ENCODE measurements at places on chromosomes 16 and 17.

DNA sequence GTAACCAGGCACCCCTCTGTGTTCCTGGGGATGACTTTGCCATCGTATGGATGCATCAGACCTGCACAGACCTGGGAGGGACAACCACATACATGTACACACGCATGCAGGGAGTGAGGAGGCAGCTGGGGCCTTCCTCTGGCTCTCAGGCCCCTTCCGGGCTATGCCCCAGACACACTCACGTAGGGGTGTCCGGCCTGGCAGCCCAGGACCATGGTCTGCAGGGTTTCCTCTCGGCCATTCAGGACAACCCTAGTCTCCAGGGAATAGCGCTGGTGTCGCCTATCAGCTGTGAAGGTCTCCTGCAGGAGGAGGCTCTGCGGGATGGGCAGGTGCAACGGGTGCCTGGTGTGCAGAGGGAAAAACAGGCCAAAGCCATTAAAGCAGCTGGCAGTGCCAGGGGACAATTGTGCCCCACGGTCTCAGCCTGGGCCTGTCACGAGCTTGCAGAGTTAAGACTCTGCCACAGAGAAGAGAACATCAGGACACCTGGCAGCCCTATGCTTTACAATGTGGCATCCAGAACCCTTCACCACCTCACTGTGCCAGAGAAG lies 101.4 kb downstream of the RMI2 start:
- DNase-seq = no peak

- no peak for DNase-seq
These were observed 24.8 kb downstream of the MAP1LC3B start for GRCh38 chr16:87416826-87417527.

GRCh38 chr16:54236773-54237172 lies 49.8 kb downstream of the IRX3 start:
- DNase-seq = no peak

GRCh38 chr16:49440156-49441065 lies 66.8 kb downstream of the C16orf78 start:
- DNase-seq = no peak

GRCh38 chr17:77571155-77571981 lies 387.1 kb upstream of the TNRC6C start:
- DNase-seq = no peak

GRCh38 chr16:31141489-31142108 lies 6.1 kb upstream of the PRSS8 start:
- DNase-seq = no peak

DNA sequence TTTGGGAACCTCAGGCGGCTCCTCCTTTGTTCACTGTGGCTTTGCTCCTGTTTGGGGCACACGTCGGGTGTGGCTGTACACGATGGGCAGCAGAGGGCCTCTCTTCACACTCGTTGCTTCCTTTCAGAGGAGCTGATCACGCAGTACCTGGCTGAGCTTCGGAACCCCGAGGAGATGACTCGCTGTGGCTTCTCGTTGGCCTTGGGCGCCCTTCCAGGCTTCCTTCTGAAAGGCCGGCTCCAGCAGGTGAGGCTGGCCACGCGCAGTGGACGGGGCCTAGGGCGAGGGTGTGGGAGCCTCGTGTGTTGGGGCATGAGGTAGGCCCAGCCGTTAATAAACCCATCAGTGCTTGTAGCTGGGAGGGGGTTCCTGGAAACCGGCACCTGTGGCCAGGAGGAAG lies 85.0 kb upstream of the ZNF750 start:
- no peak for DNase-seq

GRCh38 chr16:84426804-84427203 lies 58.5 kb downstream of the ATP2C2 start:
- DNase-seq = no peak

GRCh38 chr16:30567160-30567990 lies 4.1 kb downstream of the ZNF688 start:
- peak; percentile 26 for DNase-seq

DNA sequence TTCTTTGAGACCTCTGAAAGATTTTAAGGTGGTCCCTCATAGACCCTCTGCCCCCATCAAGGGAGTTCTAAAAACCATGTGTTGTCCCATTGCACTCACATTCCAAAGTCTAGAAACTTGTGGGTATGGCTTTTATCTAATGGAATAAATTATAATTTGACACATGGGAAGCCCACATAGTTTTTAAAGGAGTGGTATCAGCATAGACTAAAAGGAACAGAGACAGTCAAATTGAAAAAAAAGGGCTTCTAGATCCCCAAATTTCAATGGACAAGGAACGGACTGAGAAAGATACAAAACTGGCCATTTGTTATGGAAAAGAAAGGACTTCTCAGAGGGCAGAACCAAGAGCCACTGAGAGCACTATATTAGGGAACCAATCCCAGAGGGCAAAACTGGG lies 48.7 kb upstream of the ICAM2 start:
- no peak for DNase-seq

DNA sequence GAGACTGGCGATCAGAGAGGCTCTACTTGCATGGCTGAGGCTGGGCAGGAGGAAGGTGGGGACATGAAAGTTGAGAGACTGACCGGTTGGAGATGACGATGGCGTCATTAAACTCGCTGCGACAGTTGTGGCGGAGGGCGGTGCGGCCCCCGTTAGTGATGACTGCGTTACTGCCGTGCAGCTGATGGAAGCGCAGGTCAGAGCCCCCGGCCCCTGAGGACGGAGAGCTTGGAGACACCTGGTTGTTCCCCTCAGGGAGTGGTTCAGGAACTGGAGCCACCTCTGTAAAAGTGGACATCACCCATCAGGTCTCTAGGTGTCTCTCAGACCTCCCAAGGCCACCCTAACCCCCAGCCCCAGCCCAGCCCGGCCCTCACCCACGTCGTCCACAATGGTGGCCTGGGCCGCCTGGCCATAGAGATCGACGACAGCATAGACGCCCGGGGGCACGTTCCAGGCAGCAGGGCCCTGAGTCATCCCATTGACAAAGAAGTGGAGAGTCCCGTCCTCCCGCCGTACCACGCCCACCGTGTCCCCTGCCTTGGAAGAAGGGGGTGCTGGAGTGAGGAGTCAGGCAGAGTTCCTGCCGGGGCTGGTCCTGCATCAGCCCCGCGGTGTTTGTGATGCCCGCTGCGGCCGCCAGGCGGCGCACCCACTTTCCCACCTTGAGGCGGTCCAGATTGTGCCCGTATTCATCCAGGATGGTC lies 5.3 kb downstream of the NEURL4 start:
- DNase-seq = peak; percentile 57

DNA sequence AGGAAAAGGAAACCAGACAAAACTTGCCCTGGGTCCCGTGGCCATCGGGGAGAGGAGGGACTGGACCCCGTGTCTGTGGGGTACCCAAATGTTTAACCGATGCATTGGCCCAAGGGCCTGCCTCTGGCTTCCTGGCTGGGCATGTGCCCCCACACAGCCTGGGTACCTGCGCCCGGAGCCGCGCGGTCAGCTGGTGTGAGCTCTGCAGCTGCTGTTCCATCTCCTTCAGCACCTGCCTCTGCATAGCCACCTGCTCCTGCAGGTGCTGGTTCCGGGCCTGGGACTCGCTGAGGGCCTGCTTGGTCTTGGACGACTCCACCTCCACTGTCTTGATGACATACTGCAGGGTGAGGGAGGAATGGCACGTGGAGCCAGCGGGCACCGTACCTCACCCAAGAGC lies 31.9 kb downstream of the KIFC3 start:
- DNase-seq = no peak

DNA sequence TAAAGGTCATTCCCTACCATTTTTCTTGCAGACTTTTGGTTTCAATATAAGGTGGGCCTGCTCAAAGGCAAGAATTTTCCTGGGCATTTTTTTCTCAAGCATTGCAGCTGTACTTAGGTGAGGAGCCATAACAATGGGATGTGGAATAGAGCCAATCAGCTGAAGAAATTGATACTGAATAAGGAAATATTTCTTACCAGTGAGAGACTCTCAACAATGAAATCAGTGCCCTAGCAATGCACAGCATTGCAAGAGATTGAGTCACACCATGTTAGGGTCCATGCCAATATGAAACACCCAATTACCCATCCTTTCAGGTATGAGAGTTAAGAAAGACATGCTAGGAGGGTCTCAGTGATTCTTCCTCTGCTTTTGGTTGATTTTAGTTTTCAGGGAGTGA lies 237.6 kb downstream of the SOX9 start:
- no peak for DNase-seq

GRCh38 chr17:61254904-61255303 lies 144.7 kb upstream of the TBX2 start:
- DNase-seq = no peak

GRCh38 chr16:4649744-4650442 lies 25.3 kb downstream of the MGRN1 start:
- DNase-seq = no peak

DNA sequence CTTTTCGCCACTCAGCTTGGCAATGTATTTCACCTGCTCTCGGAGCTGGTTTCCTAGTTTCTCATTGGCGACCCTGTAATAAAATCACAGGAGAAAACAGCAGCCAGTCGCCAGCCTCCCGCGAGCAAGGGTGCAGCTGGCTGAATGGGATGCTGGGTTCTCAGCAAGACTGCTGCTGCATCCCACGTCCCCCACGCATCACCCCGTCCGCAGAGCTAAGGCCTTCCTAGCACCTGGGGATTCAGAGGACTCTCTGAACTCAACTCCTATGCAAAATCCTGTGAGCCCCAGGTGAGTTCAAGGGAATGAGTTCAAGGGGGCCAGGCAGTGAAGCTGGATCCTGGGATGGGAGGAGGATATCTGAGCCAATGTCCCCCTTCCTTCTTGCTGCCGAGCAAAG lies 29.3 kb downstream of the DHX38 start:
- DNase-seq = no peak

GRCh38 chr17:76688165-76688622 lies 22.6 kb downstream of the MXRA7 start:
- DNase-seq = no peak

- DNase-seq = no peak
These were observed 19.0 kb downstream of the ZNF469 start for GRCh38 chr16:88401604-88402246.

DNA sequence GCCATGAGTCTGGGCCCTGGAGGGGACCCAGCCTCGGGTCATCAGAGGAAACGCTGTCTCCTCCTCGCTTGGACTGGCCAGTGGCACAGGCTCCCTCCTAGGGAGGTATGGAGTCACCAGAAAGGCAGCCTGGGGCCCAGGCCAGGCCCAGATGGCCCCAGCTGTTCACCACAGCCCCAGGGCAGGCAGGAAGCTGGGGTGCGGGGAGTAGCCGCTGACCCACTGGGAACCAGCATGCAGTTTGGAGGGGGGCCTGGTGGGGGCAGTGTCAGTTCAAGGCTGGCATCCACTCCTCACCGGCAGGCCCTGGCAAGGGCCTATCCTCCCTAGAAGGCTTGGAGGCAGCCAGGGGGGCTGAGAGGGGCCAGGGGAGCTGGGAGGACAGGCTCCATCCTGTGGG lies 48.8 kb downstream of the SDK2 start:
- peak; percentile 24 for DNase-seq

DNA sequence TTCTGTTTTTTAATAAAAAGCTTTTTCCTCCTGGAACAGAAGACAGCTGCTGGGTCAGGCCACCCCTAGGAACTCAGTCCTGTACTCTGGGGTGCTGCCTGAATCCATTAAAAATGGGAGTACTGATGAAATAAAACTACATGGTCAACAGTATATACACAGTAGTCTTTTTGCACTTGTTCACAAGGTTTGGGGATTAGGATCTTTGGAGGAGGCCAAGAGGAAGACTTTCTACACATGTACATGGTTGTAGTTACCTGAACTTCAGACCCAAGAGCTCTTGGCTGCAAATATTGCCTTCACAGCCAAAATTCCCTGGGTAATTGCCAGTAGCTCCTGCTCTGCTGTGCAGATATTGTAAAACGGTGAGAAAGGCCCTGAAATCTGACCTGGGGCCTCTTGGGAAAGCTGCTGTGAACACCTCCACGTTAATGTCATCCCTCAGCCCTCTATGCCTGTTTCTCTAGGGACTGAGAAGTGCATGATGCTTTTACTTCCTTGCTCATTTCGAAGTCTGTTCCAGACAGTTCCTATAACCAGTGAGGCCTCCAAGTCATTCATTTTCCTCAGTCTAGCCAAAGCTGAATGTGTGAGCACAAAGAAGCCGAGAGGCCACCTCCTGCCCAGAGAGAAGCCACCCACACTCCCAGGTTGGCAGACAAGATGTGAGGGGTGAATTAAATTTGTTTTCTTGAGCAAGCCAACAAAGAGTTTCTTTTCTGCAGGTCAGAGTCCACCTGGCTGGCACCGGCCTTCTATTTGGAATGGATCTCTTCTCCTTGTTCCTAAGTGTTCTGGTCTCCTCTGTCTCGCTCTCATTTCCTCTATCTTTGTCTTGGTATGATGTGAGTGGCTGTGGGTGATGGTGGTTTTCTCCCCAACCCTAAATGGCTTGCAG lies 15.9 kb downstream of the ANKRD40 start:
- DNase-seq = no peak

GRCh38 chr17:72369366-72369765 lies 248.5 kb downstream of the SOX9 start:
- no peak for DNase-seq

DNA sequence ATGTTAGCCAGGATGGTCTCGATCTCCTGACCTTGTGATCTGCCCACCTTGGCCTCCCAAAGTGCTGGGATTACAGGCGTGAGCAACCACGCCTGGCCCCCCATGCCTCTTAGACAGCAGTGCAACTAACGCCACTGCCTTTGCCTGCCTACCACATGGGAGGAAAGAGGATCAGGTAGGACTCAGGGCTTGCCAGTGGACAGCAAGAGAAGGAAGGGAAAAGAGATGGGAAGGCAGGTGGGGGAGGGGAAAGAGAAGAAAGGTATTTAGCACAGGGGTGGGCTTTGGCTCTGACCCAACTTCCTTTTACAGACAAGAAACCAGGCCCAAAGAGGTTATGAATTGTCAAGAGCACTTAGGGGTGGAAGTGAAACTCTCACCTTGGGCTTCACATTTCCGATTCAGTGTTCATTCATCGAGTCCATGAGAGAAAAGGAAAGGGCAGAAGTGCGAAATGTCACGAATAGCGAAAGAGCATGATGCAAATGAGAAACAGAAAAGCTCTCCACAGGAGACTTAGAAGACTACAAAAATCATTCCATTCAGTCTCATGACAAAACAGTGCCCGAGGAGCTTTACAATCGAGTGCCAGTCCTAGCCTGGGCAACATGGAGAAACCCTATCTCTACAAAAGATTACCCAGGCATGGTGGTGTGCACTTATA lies 36.4 kb downstream of the CDK5R1 start:
- no peak for DNase-seq

DNA sequence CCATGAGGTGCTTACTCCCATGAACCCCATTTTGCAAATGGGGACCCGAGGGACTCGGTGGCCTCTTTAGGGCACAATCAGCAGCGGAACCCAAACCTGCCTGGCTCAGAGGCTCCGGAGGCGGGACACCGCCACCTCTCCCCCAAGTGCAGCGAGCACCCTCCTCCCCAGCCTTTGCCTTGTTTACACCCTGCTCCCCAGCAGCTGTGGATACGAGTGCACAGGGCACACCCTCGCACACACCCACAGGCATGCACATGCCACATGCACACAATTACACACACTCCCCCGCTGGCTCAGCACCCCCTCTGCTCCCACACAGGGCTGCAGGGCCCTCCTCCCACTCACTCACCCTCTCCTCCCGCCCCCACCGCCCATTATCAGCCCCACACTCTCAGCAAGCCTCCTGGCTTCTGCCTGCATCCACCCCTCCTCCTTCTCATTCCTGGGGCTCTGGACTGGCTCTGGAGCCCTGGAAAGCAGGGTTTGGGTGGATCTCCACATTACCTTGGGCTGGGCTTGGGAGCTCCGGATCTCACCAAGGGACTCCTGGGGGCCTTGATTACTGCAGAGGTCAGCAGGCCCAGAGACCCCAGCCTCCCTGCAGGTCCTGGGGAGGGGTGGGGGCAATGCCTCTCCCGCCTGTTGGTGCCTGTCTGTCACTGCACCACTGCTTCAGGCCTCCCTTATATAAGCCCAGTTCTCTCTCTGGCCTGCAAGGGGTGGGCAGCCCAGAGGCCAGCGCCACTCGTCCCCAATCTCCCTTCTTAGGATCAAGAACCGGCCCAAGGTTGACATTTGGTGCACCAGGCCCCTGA lies 6.4 kb downstream of the PDK2 start:
- DNase-seq = no peak
